Stromal cell of bone marrow (primary cell): ENCODE measurements at places on chromosomes 2 and 18.

- no peak for DNase-seq
Observed at GRCh38 chr2:229636571-229636970, 77.8 kb downstream of the DNER start.

- DNase-seq, result no peak
Observed at GRCh38 chr2:217102956-217103355, 243.1 kb upstream of the TNP1 start.

DNA sequence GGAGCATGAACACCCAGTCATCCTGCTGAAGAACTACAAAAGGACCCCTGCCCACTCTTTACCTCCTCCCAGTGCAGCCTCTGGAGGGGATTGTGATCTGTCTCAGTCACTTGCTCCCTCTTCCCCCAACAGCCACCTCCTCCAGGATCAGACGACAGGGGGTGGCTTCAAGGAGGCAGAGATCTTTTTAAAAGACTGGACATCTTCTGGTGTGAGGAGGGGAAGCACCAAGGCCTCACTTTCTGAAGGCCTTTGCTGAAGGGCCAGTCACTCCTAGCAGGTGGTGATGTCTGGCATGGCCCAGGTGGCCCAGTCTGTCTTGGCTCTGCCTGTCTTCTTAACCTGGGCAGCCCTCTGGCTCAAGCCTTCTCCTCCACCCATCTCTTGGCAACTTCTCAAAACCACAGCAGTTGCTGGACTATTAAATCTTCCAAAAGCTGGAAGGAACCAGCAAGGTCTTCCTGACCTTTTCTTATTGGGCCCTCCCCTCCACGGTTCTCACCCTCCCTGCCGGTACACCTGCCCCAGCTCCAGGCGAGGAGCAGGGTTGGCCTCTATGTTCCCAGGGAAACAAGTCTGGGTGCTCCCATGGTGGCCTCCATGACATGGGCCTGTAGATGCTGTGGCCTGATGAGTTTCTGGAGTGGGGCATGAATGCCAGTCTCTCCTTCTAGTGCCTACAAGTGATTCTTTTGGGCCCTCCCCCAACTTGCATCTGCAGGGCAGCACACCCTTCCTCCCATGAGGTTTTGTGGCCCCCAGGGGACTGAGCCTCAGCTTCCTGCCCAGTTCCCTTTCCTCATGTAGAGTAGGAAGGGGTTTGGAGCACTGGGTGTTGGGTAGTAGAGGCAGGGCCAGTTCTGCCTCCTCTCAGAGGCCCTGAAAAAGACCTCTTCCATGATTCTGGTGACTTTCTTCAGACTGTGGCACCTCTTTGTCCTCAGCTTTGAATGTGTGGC, 5.0 kb upstream of the ATP6V1B1 start:
- no peak for DNase-seq

- DNase-seq, result no peak
Observed at GRCh38 chr2:24720310-24720709, 72.9 kb downstream of the PTRHD1 start.

GRCh38 chr2:46921676-46922448, 6.3 kb upstream of the MCFD2 start:
- DNase-seq, result no peak

GRCh38 chr2:189661957-189662321, 680 bp downstream of the ASNSD1 start:
- DNase-seq, result no peak

GRCh38 chr2:122182616-122183355, 427.3 kb downstream of the TSN start:
- no peak for DNase-seq

DNA sequence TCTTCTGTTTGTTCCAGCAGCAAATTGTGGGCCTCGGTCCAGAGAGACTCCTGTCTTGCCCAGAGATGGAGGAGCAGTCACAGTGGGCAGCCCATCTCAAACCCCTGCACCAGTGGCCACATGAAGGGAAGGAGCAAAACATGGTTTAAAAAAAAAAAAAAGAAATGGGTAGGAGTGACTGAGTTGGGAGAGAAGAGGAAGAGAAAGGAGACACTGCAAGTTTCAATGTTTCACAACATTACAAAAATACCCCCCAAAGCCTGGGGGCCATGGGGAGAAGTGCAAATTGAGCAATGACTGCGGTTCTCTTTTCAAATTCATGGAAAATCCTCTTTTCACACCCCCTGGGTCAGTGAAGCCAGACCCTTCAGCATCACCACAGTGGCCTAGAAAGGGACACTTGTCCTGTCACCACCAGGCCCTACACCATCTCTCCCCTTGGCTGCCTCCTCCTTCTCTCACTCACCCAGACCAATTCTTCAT, 117.1 kb downstream of the ZFP36L2 start:
- DNase-seq, result no peak

- DNase-seq, result no peak
Observed at GRCh38 chr2:174172802-174173355, 75.5 kb downstream of the OLA1 start.
